Vagina (tissue), 2 donors: ENCODE measurements at places on chromosomes 1 and 21.
A peak's percentile ranks its signal among the peaks of the same experiment; 100 is the strongest.

DNA sequence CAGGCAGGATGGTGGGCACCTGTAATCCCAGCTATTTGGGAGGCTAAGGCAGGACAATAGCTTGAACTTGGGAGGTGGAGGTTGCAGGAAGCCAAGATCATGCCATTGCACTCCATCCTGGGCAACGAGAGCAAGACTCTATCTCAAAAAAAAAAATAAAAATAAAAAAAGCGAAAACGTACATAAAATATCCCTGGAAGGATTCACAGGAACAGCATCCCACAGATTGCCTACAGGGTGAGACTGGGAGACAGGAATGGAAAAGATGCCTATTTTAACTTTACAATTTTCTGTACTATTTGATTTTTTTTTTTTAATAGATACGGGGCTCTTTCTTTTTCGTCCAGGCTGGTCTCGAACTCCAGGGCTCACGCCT, 604 bp upstream of the NBPF3 start:
- no peak for DNase-seq

- no peak for DNase-seq
Observed at GRCh38 chr1:83631851-83632250, 367.1 kb downstream of the TTLL7 start.

DNA sequence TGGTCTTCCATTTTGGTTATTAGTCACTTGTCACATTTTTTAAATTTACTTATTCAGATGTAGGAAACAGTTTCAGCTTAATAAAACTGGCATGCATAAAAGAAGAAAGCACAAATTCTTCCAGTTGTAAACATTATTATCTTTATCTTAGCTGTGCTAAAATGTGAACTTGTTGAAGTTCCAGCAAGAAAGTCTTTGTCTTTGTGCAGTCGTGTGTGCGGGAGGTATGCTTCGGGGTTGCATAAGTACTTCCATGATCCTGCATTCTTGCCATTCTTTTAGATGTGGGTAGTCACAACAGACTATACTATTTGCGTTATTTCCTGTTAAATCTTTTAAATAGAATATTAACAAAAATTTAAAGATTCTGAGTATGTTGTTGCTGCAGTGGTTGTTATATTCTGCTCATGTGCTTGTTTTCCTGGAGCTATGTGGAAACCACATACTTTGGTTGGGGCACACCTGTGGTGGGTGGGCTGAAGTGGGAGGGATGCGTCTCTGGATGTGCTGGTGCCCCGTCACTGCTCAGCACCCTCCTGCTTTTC, 49.9 kb downstream of the CBS start:
- DNase-seq = no peak

DNA sequence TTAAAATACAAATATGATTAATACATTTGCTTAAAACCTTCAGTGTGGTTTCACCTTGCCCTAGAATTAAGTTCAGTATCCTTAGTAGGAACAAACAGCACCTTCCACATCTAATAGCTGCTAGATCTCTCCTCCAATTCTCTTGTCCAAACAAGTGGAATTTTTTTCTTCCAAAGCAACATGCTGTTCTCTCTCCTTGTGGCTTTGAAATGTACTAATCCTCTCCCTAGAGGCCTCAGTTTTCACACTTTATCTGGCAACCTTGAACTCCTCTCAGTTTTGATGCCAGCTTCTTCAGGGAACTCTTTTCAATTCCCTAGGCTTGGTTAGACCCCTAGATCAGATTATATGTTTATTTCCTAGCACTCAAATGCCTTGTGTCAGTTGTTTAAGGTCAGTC, 87.0 kb downstream of the GLUL start:
- no peak for DNase-seq

DNA sequence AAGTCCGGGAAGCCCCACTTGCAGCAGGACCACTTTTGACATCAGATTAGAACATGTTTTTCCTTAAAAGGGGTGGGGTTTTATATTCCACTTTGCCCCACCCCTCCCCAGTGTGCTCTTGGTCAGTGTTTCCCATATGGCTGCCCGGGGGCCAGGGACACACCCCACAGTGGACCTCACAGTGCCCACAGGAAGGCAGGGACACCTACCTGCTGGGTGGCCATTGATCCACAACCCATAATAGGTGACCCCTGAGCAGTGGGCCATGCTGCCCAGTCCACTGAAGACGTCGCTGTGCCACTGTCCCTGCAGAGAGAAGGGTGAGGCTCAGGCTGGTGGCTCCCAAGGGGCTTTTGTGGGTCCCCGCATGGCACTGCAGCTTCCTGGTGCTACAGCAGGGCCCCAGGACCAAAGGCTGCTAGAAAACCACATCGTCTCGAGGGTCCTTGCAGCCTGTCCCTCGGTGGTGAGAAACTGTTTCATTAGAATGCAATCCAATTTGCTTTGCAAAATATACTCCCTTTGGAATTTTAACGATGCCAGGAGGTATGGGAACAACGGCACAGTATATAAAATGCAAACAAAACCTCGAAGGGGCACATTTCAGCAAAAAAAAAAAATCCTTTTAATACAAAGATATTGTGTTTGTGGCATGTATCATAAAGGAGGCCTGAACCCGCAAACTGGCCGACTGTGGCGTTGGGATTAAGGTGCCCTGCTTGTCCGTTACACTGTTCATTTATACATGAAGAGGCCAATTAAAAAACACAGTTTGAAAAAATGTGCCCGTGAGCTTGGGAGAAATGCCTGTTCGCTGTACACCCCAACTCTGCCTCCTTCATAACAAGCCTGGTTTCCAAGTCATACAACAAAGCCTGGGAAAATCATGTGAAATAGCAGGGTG, 16.9 kb downstream of the MORN1 start:
- no peak for DNase-seq

GRCh38 chr1:228999446-229000170, 264.3 kb downstream of the RHOU start:
- DNase-seq = peak; percentile 16

- DNase-seq = no peak
Observed at GRCh38 chr1:112706505-112707220, at the start of gene RHOC. TSS of gene RHOC (minus strand) at chr1:112707127. CDS start at chr1:112703799, 3,328 bp downstream.

GRCh38 chr1:158283965-158284364, 5.8 kb upstream of the CD1C start:
- DNase-seq = no peak

- DNase-seq = peak; percentile 37
Observed at GRCh38 chr1:4006676-4007374, 106.8 kb upstream of the C1orf174 start.

- no peak for DNase-seq
Observed at GRCh38 chr1:2583331-2583791, 3.2 kb upstream of the PRXL2B start.

DNA sequence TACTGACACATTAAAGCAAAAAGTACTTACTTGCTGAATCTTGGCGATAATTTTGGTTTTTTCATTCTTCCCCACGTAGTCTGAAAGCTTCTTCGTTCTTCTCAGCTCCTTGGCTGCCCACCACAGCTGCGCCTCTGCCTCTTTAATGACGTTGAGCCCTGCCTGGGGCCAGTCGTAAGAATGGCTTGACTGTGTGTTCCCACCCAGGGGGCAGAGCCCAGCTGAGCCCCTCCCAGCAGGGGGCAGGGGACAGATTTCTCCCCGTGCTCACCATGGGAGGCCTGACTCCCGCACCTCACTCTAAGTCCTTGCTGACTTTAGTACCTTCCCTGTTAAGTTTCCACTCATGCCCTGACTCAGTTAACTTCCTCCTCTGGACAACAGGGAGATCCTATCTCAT, 9.0 kb downstream of the CFAP298 start:
- DNase-seq = no peak

- no peak for DNase-seq
Observed at GRCh38 chr21:28127175-28127785, 865.4 kb downstream of the LTN1 start.

DNA sequence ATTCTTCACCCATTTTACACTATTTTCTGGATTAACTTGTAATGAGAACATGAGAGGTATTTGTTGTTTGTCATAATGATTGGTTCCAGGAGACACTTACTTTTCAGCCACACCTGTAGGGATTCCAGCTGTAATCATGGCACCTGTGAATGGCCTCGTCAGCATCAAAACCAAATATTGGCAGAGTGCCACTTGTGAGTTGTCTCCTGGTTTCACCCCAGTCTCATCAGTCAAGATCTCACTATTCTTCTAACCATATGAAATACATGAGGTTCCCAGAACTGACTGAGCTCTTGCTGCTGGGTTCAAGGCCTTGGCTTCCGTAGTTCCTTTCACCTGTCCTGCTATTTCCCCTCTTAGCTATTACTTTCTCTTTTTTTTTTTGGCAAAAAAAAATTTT, 246.6 kb upstream of the ADGRL2 start:
- DNase-seq = no peak

DNA sequence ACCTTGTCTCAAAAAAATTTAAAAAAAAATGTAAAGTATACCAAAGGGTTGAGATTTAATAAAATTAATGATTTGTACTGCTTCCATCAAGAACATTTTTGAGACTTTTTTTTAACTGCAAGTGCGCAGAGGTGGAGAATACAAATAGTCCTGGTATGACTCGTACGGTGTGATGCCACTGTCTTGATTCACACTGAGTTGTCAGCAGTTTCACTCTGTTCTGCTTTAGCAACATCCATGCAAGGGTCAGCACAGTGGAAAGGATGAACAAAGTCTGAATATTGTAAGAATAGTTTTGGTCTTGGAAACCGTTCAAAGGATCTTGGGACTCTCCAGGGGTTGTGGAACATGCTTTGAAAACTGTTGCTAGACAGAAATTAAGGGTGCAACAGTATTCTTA, 40.2 kb downstream of the EXO1 start:
- DNase-seq = no peak

- DNase-seq = no peak
Observed at GRCh38 chr21:42861848-42862400, 17.4 kb downstream of the WDR4 start.

- no peak for DNase-seq
Observed at GRCh38 chr1:2861143-2861987, 59.9 kb upstream of the TTC34 start.

GRCh38 chr1:2431518-2431917, 19.2 kb upstream of the PEX10 start:
- no peak for DNase-seq

DNA sequence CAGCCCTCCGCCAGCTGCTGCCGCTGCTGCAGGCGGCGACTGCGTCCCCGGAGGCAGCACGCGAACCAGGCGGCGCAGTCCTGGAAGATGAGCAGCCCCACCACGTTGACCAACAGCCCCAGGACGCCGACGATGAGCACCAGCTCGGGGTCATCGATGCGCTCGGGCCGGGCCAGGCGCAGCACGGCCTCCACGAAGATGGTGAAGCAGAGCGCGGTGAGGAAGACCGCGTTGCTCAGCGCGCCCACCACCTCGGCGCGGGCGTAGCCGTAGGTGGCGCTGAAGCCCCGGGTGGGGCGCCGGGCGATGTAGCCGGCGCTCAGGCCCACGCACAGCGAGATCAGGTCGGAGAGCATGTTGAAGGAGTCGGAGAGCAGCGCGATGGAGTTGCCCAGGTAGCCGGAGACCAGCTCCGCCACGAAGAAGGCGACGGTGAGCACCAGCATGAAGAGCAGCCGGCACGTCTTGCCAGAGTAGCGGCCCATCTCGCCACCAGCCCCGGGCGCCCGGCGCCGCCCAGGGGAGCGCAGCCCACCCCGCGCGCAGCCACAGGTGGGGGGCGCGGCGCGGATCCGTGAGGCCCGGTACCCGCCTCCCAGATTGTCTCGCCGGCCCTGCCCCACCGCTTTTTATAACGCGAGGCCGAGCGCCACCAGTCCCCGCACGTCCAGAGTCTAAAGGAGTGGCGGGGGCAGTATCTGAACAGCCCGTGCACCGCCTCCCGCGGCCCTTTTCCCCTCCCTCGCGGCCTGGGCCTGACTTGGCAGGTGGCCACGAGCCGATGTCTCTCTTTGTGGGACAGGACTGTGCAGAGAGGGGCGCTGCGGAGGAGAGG, at the start of gene SLC30A10:
TSS of gene SLC30A10 (minus strand) at position 602 of the 835 bp plus-strand sequence. CDS start at position 485, 117 bp downstream.
- DNase-seq = no peak

DNA sequence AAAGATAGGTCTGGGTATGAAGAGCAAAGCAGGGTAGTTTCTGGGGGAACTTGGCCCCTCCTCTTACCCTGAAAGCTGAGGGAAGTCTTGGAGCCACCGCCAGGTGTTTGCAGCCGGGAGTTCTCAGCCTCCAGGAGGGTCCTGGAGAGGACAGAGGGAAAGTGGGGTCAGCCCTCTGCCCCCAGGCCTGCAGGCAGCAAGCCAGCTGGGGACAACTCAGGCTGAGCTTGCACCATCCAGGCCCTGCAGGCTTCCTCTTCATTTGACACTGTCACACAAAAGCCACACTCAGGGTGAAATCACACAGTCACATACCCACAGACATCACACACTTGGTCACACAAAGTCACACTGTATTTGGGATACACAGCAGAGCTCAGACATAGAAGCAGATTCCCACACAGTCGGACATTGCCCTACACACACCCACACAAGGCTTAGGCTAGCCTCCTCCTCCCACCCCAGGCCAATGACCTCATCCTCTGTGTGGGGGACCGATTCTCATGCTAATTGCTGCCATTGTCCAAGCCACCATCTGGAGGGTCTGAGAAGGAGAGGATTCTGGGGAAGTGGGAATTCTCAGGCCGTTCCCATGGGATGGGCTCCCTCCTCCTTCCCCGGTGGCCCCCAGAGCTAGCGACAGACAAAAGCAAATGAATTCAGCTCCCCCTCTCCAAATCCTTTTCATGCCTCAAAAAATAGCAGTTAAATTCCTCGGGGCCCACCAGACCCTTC, 3.7 kb downstream of the NES start:
- no peak for DNase-seq

- DNase-seq = no peak
Observed at GRCh38 chr1:160781914-160782689, 13.9 kb upstream of the LY9 start.

GRCh38 chr1:154379301-154379700, 25.8 kb upstream of the IL6R start:
- DNase-seq = no peak

DNA sequence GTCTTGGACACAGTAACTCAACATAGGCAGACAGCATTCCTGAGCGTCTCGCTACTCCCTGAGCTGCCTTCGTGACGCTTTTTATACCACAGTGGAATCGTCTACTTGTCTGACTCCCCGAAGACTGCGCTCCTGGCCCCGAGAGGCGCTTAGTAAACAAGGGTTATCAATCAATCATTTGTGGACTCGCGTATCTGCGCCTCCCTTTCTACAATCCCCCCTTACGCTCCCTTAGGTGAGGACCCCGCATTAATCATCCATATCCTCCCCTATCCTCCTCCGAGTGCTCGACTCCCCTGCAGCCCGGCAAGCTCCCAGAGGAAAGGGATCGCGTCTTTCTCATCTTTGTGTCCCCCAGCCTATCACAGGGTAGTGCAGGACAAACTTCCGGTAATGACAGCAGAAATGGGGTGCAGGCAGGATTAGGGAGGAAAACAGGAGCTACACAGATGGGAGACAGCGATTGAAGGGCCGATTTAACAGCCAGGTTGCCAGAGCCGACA, 522 bp downstream of the TMEM59 start:
- DNase-seq = peak; percentile 88

GRCh38 chr1:2969845-2970291, 51.4 kb upstream of the ACTRT2 start:
- DNase-seq = no peak

DNA sequence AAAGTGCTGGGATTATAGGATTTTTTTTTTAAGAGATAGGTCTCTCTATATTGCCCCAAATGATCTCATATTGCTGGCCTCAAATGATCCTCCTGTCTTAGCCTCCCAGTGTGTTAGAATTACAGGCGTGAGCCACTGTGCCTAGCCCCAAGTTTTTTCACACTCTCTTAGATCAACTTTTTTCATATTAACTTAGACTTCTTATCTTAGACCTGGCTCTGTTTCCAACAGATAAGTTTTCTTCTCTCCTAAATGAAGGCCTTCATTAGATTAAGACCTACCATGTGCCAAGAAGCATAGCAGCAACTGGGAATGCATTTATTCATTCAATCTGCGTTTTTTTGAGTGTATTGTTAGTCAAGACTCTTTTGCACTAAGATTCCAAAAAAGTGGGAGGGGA, 20.2 kb upstream of the HTR1D start:
- DNase-seq = no peak
